Osteocyte (in vitro differentiated cells): ENCODE measurements at places on chromosomes 2 and 18. TPM values are rescaled to one million over a fixed set of nuclear protein-coding genes. Genes with fewer than 3 reads are reported as not detected.

Gene AFF3
- 239 and 248 TPM in 2 replicates for total RNA-seq

Gene SLC14A1
- 0.24 TPM in 1 of 2 replicates, not detected in the other for total RNA-seq

Gene ZDBF2
- total RNA-seq: 24.5 and 28.8 TPM in 2 replicates

Gene VWA3B
- not detected in 2 replicates for total RNA-seq

Gene MARCHF4
- 1.3 TPM in 2 replicates for total RNA-seq

Gene MC5R
- total RNA-seq: not detected in 2 replicates

Gene CNGA3
- not detected in 2 replicates for total RNA-seq

Gene DLGAP1
- total RNA-seq: 0.05 TPM in 1 of 2 replicates, not detected in the other

Gene ID2
- 9.3 and 11.9 TPM in 2 replicates for total RNA-seq

Gene REEP1
- 0.16 TPM in 1 of 2 replicates, not detected in the other for total RNA-seq

Gene PAX8
- not detected in 2 replicates for total RNA-seq

DNA sequence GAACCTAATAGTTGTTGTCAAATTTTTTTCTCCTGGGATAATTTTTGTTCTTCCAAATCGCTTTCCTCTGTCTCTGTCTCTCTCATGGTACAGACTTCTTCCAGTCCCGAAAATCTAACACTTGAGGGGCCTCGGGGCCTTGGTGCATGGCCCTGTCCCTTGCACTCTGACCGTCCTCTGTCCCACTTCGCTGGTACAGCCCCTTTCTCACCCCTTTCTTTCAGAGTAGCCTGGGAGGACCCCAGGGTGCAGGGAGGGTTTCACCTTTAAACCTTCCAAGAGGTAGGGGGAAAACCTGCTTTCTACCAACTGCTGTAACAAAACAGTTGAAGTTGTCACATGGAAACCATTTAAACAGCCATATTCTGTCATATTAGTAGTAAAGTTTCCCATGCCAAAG, 22.2 kb upstream of the FAHD2A start:
- DNase-seq: peak; percentile 62

DNA sequence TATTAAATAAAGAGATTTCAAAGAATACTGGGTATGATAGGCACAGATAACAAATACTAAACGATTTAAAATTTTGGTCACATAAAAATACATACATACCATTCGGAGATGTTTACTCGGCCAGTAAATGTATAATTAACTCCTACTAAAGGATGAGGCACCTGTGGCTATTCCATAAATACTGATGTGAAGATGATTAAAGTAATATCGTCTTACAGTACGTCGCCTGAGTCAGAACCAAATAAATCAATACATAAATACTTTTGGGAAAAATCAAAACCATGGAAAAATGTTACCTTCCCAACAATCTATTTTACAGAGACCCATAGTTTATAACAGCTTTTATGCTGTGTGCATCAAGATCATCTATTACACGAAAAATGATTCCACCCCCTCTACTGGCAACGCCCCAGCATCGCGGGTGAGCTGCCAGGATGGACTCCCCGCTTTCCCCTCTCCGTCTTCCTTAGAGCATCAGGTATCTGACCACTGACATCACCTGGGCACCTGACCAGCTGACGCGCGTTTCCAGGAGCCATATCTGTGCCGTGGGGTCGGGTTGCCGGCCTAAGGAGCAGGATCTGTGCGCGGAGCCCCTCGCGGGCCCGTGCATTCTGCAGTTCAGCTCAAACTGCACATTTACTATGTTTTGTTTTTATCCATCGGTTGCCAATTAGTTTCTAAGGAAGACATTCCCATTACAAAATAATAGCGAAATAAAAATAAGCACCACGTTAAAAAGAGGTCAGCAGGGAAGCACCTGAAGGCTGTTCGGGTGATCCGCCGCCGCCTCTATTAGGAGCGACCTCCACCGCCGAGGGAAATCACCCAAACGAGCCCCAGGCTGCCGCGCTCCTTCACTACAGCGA, 901 bp downstream of the ICA1L start:
- DNase-seq: peak; percentile 87

DNA sequence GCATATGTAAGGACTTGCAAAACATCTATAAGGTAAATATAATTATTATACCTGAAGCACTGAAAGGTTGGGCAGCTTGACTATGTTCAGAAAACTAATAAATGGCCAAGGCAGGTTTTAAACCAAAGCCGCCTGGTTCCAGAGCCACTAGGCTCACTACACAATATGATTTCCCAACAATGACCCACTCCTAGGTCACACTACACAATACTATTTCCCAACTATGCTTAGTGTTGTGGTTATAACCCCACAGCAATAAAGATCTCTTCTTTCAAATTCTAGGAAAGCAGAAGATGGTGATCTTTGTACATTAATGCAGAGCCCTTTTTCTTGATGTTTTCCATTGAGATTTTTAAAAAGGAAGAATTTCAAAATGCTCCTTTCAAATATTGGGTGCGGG, 180.4 kb downstream of the CYRIA start:
- DNase-seq: no peak

GRCh38 chr2:201151127-201151981, 31.6 kb upstream of the CASP10 start:
- DNase-seq: no peak

DNA sequence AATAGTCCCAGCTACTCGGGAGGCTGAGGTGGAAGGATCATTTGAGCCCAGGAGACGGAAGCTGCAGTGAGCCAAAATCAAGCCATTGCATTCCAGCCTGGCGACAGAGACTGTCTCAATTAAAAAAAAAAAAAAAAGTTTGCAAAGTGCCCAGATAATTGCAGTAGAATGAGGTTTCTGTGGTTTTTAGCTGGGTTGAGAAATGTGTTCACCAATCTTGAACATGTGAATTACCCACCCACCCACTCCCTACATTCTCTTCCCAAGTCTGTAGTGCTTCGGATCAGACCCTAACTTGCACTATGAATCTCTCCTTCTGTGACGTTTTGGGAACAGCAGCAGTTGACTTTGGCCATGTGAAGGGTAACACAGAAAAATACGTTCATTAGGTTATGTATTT, 247.3 kb downstream of the PTGR3 start:
- DNase-seq: no peak

- DNase-seq: no peak
Observed at GRCh38 chr2:240151477-240152031, 11.1 kb upstream of the OTOS start.

DNA sequence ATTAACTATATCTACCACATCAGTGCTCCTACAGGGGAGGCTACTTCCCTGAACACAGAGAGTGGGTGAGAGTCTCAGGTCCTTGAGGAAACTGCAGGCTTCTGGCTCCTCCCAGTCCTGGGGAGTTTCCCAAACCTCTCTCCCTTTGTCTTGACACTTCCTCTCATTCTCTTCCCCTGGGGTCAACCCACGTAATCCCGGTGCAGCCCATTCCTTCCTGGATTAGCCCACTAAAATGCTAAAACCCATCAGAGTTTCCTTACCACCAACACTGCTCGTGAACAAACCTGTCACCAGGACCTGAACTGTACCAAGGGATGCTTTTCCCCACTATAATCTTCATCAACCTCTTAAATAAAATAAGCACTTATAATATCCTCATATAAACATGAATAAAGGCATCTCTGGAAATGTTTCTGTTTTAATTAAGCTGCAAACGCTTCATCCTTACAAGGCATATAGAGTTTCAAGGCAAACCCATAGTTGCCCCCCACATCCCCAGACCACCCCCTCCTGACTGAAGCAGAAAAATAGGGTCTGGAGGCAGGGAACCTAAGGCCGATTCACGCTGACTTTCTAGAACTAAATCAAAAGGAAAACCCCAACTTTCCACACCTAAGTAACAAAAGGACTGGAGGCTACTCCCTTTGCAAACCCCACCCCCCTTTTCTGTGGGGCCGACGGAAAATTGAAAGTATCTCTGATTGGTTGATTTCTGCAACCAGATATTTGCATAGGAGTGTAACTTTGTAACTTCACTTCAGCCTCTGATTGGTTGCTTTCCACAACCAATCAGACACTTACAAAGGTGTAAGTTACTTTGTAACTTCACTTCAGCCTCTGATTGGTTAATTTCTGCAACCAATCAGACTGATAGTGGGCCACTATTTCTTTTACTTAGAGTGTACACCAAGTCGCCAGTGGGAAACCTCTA, 19.0 kb downstream of the TMSB10 start:
- DNase-seq: no peak

DNA sequence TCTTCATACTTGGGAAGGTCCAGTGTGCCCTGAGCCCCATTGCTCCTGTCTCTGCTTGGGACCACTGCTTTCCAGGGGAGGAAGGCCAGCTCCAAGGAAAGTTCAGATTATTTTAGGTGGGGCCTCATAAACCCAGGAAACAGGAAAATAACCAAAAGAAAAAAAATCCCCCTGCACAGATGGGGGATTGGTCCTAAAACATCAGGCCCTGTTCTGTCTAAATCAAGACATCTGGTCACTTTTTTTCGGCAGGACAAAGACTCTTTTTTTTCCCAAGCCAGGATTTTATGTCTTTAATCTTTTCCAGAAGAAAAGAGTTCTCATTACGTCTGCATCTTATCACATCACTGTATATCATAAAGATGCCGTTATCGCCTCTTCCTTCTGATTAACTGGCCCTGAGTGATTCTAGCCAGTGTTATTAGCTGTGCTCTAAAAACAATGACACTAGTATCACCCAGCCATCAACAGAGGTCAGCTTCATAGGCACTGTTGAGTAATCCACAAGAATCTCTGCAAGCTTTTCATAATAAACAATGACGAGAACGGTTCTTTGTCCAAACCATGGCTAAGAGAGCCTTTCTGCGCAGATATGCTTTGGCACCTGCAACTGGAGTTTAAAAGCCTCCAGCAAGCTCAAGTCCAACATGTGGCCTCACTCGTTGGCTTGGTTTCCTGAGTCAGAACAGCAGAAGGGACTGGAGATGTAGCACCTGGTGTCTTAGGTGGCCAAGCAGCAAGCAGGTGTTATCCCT, 138.2 kb downstream of the VAPA start:
- DNase-seq: no peak

DNA sequence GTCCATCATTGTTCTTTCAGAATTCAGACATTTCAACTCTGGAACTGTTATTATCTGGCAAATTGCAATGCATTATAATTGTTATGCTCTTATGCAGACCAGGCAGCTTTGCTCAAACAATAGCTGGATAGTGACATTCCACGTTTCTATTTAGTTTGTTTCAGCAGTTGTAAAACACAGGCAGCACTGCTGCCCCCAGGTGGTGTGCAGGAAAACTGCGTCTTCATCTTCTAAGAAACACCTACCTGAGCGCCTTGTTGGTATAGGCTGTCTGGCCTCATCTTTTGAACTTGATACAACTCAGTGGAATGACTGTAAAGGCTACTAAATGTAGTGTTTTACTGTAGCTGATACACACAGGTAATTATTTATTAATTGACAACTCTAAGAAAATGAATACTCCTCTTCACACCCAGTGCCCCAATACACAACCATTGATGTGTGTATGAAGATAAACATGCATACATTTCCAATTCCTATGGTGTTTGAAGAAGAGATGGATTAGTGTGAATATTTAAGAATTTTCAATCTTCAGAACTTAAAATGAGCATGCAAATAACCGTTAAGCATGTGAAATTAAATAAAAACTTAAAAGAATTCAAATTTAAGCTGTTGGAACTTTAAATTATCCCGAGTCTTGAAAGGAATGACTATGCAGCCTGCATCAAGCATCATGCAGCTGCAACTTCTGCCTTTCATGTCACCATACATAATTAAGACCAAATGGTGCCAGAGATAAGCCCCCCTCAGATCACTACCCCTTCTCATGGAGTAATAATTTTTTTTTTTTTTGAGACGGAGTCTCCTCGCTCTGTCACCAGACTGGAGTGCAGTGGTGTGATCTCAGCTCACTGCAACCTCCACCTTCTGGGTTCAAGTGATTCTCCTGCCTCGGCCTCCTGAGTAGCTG, 85.6 kb downstream of the CD8B2 start:
- no peak for DNase-seq
